ENCODE measurements at places on chromosomes 7 and 10.

- no peak for DNase-seq
These were observed 97.2 kb downstream of the JAZF1 start for GRCh38 chr7:28083164-28083997.

GRCh38 chr7:11726794-11727155 lies 105.2 kb downstream of the THSD7A start:
- DNase-seq = no peak

GRCh38 chr10:48406204-48406603 lies 99.7 kb downstream of the MAPK8 start:
- no peak for DNase-seq

DNA sequence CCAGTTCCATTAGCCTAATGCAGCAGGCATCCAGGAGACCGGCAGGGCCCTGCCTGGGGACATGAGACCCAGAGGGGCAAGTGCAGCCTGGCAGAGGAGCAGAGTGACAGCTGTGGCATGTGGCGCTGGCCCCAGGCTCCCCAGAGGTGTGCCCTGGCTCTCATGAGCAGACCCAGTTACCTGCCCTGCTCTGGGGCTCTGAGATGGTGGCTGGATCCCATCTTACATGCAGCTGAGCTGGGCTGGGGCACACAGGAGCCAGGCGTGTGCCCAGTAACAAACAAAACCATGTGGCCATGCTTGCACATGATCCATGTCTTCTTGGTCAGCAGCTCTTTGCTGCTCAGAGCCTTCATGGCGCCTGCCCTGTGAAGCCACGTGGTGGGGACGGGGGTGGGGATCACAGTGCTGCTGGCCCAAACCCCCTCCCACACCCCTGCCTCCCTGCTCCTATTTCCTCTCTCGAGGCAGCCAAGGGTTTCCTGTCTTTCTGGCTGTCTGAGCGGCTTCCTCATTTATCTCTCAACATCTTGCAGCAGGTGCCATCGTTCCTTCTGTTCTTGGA lies 40.3 kb upstream of the GTF2I start:
- no peak for DNase-seq

DNA sequence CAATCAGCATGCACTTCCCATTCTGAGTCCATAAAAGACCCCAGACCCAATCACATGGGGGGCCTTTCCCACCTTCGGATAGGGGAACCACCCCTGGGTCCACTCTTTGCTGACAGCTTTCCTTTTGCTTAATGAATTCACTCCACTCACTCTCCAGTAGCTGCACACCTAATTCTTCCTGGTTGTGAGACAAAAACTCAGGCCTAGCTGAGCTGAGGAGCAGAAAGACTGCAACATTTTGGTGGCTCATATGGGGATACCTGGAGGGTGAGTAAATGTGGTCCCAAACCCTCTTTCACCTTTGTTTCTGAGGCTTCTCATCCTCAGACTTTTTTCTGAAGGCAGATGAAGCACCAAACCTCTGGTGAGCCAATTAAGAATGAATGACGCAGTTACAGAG lies 138.1 kb downstream of the WDR11 start:
- DNase-seq = no peak

- no peak for DNase-seq
These were observed 166.3 kb downstream of the LCOR start for GRCh38 chr10:96998329-96998888.

- DNase-seq = no peak
These were observed 69.1 kb downstream of the C10orf120 start for GRCh38 chr10:122630526-122630925.

- DNase-seq = no peak
These were observed 542.4 kb upstream of the DPP6 start for GRCh38 chr7:153509768-153510167.

DNA sequence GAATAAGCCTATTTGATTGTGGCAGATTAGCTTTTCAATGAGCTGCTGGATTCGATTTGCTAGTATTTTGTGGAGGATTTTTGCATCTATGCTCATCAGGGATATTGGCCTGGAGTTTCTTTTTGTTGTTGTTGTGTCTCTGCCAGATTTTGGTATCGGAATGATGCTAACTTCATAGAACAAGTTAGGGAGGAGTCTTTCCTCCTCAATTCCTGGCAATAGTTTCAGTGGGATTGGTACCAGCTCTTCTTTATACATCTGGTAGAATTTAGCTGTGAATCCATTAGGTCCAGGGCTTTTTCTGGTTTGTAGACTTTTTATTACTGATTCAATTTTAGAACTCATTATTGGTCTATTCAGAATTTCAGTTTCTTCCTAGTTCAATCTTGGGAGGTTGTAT lies 43.4 kb upstream of the KLF14 start:
- DNase-seq = no peak

DNA sequence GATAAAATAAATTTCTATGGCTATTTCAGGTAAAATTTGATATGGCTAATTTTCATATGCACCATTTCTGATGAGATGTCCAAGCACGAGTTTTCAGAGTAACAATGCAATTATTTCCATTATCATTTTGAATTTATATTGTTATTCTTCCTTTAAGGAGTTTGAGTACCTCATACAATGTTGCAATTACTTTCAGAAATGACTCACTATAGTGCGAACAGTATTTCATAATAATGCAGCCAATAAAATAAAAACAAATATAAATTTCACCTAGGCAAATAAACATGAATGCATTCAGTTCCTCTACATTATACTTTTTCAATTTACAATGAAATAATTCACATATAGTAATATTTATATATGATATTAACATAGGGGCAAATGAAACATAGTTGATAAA lies 78.8 kb upstream of the LRRN3 start:
- DNase-seq = no peak

- DNase-seq = no peak
These were observed 36.7 kb upstream of the PRPS1L1 start for GRCh38 chr7:18064242-18064838.

GRCh38 chr7:76356823-76357222 lies 2.0 kb downstream of the YWHAG start:
- DNase-seq = peak; percentile 36

- no peak for DNase-seq
These were observed 9.7 kb upstream of the VSIR start for GRCh38 chr10:71782917-71783490.

DNA sequence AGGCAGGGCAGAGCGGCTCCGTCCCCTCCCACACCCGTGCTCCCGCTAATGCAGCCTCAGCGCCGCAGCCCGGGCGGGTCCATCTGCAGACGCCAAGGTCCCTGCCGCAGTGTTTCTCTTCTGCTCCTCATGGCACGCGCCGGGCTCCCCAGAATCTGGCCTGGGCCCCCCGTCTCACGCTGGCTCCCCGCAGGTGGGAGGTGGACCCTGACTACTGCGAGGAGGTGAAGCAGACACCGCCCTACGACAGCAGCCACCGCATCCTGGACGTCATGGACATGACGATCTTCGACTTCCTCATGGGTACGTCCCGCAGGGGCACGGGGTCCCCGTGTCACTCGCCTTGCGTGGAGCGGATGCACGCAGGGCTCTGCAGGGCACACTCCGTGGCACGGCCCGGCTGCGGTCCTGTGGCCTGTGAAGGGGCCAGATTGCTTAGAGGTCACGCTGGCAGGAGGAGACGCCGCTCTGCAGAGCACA lies 33.5 kb upstream of the FOXL3 start:
- DNase-seq = peak; percentile 38

DNA sequence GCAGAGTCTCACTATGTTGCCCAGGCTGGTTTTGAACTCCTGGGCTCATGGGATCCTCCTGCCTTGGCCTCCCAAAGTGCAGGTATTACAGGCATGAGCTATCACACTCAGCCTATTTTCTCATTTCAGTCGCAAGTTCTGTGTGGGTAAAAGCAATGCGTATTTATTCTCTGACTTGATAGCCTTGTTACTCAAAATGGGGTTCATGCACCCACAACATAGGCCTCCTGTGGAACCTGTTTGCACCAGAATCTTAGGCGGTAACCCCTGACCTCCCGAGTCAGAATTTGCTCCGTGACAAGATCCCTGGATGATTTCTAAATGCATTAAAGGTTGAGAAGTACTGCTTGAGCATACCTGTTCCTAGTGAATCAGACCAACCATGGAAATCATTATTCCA lies 7.3 kb downstream of the IL2RA start:
- no peak for DNase-seq

GRCh38 chr10:82674036-82674435 lies 799.0 kb downstream of the NRG3 start:
- DNase-seq = no peak

DNA sequence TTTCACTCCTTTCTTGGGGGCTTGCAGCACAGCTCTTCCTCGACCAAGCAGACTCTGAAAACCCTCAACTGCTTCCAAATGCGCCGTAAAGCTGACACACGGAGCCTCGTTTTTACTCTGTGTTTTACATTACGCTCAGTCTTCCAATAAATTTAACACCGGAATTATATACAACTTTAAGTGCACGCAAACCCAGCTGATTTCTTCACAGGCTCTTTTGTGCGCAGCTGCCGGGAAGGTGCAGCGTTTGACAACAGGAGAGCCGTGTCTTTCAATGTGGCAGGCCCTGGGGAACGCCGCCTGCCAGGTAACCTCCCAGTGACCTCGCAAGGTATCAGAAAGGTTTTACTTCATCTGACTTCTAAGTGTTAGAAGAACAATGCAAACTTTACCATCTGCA lies 35.0 kb downstream of the GFRA1 start:
- no peak for DNase-seq

DNA sequence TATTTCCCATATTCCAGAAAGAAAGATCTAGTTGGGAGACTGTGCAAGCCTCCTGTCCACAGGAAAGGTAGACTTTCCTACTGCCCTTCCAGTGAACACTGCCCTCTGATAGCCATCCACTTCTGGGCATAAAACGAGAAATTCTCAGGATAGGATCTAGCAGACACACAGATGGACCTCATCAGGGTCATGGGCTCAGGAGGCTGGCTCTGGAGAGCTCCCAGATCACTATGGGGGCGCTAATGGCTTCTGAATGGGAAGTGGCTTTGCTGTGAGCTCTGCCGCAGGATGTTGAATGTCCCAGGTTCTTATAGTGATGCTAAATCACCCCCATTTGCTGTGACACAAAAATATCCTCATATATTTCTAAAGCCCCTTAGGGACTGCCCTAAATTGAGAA lies 77.1 kb downstream of the SVIL start:
- DNase-seq = no peak

GRCh38 chr7:141609576-141609975 lies 58.4 kb downstream of the AGK start:
- no peak for DNase-seq

DNA sequence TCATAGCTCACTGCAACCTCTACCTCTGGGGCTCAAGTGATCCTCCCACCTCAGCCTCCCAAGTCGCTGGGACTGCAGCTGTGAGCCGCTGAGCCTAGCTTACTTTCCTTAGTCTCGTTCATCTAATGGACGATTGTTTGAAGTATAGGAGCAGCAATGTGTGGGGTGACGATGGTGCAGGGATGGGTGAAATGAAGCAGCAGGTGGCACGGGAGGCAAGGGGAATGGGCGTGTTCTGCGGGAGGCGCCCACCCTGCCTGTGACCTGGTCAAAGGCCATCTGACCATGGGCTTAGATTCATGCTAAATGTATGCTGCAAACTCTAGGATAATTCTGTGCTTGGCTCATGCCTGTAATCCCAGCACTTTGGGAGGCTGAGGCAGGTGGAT lies 210.7 kb downstream of the MAD1L1 start:
- DNase-seq = no peak

GRCh38 chr7:25853314-25853713 lies 298.7 kb upstream of the NFE2L3 start:
- DNase-seq = no peak
